Stimulated activated CD4-positive, alpha-beta T cell treated with anti-CD3 and anti-CD28 coated beads, Interleukin-15, amount 100 ng/mL, for 24 hours (primary cell): ENCODE measurements at places on chromosomes 6 and 20.

GRCh38 chr6:93300661-93301060 lies 118.7 kb downstream of the EPHA7 start:
- no peak for DNase-seq

- no peak for DNase-seq
Observed at GRCh38 chr20:37647946-37648345, 45.9 kb upstream of the CTNNBL1 start.

DNA sequence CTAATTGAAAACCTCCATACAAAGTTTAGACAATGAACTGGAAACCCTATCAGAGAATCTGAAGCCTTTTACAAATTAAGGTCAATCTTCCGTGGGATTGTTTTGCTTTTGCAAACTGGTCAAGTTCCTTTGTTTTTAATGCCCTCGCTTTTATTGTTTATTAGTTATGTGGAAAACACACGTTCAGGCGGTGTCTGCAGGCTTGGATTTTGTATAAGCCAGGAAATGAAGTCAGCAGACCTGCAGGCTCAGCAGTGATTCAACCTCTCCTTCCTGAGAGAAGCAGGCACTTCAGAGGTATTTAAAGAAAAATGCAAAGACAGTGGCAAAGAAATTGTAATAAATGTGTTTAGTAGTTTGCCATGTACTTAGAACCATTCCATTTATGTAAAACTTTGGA lies 103.4 kb upstream of the PDE10A start:
- no peak for DNase-seq

- DNase-seq = no peak
Observed at GRCh38 chr20:61445741-61446140, 193.7 kb downstream of the CDH4 start.

DNA sequence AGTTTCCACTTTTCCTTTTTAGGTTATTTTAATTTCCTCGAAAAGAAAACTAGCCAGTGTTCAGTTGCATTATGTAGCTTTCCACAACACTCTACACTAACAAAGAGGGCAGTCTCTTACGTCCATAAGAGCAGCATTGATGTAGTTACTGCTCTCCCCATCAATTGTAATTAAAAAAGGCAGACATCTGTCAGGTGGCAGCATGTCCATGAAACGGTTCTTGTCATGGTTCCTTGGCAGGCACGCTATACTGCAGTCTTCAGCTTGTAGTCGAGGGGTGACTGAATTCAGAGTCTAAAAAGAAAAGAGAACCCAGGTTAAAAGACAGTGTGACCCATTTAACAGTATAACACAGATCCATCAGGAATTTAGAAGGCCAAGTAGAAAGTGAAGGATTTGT lies 80.1 kb upstream of the THEMIS start:
- no peak for DNase-seq

GRCh38 chr6:135861189-135861588 lies 9.7 kb downstream of the PDE7B start:
- DNase-seq = no peak

DNA sequence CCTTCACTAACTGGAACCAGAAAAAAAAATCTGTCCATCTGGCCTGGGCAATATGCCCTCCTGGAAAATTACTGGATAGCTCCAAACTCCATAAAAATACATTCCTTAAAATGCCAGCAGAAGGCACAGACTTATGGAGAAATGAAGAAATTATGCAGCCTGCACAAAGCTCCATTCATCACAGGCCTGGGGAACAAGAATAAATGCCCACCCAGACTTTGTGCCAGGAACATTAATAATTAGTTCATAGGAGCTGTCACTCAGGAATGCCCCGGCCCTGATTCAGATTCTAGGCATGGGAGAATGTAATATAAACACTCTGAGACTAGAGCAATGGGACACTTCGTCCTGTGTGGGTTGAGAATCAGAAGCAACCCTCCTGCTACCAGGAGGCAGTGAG lies 199.3 kb downstream of the OTOR start:
- DNase-seq = no peak

DNA sequence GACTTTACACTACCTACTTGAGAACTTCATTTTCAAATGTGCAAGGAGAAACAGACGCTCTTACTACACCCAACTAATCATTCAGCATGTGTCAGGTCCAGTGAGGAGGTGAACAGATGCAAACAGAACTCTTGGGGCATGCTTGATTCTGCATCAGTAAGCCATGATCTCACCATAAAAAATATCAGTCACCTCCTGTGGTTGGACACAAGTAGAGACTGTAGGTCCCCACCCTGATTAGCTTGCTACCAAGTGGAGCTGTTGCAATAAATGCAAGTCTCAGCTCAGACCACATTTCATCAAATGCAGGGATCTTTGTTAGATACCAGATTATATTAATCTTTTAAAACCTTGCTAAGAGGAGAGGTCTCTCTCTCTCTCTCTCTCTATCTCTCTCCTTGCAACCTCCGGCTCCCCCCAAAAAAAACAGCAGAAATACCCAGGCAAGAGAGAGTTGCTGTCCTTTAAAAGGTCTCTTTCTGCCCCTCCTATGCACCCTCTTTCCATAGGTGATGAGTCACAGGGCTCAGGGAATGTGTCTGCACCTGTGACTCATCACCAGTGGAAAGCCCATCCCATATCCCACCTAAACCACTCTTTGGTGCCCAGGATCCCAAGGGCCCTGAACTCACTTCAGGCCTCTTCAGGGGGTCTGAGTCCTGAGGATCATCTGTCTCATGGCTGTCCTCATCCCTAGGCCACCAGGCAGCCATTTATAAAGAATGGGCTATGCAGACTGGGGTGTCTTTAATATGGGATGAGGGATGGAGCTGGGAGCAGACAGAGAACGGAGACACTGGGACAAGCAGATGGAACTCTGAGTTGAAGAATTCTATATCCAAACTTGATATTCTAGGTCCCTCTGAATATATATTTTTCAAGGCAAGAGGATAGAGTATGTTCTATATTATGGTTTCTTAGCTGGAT lies 154.5 kb downstream of the QRSL1 start:
- DNase-seq = no peak

DNA sequence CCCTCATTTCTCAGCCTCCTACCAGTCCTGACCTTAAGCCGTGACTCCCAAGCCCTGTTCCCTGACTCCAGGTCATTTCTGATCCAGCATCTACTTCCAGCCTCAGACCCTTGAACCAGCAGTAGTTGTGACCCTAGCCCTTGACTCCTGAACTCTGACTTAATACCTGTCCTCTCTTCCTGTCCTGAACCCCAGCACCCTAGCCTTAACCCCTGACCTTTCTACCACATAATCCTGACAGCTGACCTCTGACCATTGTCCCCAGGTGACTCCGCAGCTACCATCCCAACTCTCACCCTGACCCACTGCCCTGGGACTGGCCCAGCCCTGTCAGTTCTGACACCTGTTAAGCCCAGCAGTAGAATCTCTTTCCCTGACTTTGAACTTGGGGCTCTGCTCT lies 42.1 kb downstream of the MYH7B start:
- no peak for DNase-seq

DNA sequence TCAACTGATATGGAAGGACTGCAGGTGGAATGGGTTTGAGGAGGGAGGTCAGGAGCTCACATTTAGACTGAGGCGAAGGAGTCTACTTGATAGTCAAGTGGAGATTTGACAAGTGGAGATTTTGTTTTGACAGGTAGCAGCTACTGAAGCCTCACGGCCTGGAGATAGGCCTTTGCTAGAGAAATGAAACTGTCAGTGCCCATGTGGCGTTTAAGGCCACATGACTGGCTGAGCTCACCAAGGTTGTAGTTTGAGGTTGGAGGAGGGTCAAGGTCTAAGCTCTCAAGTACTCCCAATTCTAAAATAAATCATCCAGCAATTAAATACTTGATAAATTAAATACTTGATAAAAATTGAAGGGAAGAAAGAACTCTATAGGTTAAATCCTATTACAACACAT lies 80.1 kb upstream of the C6orf118 start:
- DNase-seq = no peak

DNA sequence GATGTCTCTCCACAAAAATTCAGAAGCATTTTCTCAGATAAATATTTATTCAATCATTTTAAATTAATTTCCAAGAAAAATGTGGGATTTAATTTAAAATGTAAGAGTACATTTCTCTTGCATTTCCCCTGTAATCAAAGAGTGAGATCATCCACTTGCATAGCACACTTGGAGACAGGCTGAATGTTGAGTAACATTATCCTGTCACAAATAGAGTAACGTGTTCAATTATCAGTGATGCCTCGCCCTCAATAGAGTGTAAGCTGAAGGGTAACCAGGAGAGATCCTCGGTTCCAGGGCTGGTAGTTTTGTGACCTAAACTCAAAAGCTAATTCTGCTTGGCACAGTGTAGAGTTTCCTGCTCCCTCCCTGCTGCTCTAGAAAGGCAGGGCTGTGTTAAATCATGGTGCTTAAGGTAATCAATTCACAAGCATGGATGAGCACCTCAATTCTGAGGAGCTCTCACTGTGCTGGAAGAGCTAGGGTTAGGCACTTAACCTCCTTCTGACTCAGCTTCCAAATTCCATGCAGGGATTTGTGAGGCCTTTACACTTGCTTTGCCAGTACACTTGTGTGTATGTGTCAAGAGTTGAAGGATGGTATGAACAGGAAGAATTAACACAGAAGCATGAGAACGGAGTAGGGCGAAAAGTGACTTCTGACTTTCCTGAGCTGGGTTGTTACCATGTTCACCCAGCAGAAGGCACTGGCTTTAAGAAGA lies 56.6 kb downstream of the MMUT start:
- no peak for DNase-seq

- no peak for DNase-seq
Observed at GRCh38 chr20:10012464-10012863, 22.3 kb upstream of the ANKEF1 start.

- no peak for DNase-seq
Observed at GRCh38 chr6:6716998-6717763, 128.7 kb downstream of the LY86 start.

DNA sequence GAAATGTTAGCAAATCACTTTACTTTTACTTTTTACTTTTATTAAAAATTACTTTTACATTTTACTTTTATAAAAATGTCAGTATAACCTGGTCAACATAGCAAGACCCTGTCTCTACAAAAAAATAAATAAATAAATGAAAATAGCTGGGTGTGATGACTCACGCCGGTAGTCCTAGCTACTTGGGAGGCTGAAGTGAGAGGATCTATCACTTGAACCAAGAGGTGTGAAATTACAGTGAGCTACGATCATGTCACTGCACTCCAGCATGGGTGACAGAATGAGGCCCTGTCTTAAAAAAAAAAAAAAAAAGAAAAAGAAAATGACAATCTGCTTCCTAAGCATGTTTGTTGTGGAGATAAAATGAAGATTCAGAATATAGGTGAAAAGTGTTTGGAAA lies 31.0 kb upstream of the FBXO30 start:
- no peak for DNase-seq

DNA sequence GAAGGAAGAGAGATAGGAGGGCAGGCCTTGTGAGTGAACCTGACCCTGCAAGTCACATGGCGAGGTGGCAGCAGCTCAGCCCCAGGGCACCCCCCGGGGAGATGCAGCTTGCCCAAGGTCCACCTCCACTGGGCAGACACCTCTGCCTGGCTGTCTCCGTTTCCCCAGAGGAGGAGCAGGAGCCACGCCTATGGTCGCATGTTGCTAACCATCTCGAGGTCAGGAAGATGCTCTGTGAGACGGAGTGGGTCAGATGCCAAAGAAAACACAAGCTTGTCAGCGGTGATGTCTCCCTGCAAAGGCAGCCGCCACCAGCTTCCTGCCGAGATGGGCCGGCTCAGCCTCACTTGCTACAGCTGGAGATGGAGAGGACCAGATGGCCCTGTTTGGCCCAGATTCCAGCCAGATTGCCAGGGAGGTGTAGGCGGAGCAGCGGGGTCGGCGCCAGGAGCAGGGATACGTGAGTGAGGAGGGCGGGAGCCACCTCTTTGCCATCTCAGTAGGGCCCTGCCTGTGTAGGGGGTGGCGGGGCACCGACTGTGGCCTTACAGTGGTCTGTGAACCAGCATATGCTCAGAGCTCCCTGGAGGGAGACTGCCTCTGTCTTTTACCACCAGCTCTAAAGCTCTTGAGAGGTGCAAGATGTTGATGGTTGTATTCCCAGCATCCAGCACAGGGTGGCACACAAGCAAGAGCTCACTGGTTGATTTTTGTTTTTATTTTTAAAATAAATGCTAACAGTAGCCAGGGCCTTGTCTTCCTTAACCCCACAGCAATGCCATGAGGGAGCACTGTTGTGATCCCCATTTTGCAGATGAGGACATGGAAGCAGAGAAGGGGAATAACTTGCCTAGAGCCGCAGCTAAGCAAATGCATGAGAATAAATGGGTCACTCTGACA lies 42.9 kb upstream of the FAM83D start:
- no peak for DNase-seq

GRCh38 chr6:113047148-113047547 lies 700.0 kb downstream of the RFPL4B start:
- no peak for DNase-seq

- DNase-seq = no peak
Observed at GRCh38 chr20:20685635-20686034, 26.8 kb downstream of the RALGAPA2 start.

DNA sequence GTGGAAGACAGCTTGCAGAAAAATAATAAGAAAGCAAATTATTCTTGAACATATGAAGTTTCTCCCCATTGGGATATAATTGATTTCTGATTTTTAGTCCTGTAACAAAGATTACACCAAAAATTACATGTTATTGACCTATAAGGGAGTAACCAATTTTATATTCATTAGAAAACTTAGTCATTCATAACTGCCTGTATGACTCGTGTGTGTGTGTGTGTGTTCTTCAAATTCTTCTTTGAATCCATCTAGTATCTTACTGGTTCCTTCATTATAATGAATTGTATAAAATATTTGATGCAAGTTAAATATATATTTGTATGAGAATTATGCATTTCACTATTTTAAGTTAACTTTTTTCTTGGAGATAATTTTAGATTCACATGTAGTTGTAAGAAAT lies 310.4 kb downstream of the HAO1 start:
- no peak for DNase-seq

- no peak for DNase-seq
Observed at GRCh38 chr20:3168079-3168828, 5.1 kb downstream of the LZTS3 start.

- no peak for DNase-seq
Observed at GRCh38 chr6:71388856-71389527, 100.4 kb downstream of the OGFRL1 start.

DNA sequence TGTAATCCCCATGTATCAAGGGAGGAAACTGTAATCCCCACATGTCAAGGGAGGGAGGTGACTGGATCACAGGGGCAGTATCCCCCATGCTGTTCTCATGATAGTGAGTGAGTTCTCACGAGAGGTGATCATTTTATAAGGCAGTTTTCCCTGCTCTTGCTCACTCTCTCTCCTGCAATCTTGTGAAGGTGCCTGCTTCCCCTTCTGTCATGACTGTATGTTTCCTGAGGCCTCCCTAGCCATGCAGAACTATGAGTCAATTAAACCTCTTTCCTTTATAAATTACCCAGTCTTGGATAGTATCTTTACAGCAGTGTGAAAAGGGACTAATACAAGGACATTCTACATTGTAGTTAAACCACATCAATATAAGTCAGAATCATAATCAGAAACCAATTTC lies 112.4 kb downstream of the BTBD9 start:
- DNase-seq = no peak

- no peak for DNase-seq
Observed at GRCh38 chr6:28683945-28684538, 158.4 kb downstream of the GPX5 start.

GRCh38 chr6:106792536-106793236 lies 163.3 kb downstream of the QRSL1 start:
- DNase-seq = no peak
